HepG2 (cell line): ENCODE measurements at places on chromosomes 4 and X. TPM values are rescaled to one million over a fixed set of nuclear protein-coding genes. Genes with fewer than 3 reads are reported as not detected.

Gene BMX
- not detected in 2 replicates for polyA plus RNA-seq

Gene DMD
- 15.4 and 17.6 TPM in 2 replicates for polyA plus RNA-seq

Gene GRIA2
- polyA plus RNA-seq = not detected in 2 replicates

DNA sequence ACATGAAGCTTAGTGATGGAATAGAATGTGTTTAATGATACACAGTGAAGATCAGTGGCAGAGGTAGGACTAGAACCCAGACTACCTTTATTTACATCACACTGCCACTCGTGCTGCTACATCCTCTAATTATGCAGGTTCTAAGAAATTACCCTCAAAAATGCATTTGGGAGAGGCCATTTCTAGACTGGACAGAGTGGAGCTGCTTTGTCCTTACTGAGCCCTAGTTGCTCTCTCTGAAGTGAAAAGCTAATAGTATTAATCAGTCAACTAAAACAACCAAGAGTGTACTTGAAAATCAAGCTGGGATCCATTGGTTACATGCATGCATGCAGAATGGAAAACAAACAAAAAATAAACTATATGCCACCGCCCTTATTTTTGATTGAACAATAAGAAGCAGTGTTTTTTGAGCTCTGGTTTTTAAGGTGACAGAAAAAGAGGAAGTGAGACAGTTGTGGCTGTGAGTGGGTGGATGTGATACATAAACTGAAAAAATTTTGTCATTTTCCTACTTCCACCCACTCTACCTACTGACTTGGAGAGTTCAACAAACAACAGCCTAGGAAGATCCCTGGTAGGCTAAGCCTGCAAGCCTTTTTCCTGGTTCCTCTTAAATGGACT lies 6.8 kb upstream of the VSIG4 start:
- no peak for DNase-seq

GRCh38 chr4:15294202-15294601 lies 133.6 kb upstream of the C1QTNF7 start:
- DNase-seq = no peak

GRCh38 chr4:99945718-99946355 lies 581 bp downstream of the DNAJB14 start:
- peak; percentile 44 for DNase-seq

- peak; percentile 7 for DNase-seq
These were observed 47.8 kb downstream of the SLIT2 start for GRCh38 chr4:20299515-20299914.

Gene NR3C2
- polyA plus RNA-seq = 0.20 and 0.26 TPM in 2 replicates

DNA sequence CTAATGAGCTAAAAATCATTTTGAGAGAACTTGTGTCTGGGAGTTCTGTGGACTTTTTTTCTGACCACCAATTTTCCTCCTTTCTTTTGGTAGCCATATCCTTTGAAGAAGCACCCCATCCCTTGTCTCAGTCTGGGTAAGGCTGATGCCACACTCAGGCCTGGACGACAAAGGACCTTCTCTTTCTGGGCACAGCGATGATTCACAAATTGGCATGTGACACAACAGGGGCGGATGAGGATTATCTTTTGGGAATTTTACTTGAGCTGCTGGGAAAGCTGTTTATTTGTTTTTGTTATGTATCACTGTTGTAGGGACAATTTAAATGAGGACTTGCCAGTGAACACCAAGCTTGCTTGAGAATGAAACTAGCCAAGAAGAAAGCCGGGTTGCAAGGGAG lies 233.4 kb upstream of the HAND2 start:
- DNase-seq = no peak

GRCh38 chrX:153226344-153227185 lies 47.5 kb downstream of the MAGEA1 start:
- DNase-seq = no peak

DNA sequence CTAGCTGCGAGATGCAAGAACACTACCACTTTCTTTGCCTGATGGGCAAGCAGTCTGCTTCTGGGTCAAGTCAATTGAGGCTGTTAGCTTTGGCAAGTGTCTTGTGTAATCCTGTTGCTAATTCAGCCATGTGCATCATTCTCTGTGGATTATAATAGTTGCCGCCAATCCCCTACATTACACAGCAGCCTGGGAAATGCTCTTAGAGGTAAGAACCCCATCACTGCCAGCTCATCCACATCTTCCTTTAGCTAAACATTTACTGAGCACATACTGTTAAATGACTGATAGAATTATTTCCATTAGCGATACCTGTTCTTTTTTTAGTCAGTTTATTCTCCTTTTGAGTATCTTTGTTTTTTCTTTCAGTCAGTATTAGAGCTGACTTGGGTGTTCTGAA lies 116.2 kb downstream of the CBR4 start:
- no peak for DNase-seq

- no peak for DNase-seq
These were observed 14.2 kb downstream of the FSTL5 start for GRCh38 chr4:162149644-162150043.

- DNase-seq = no peak
These were observed 1234.6 kb downstream of the FAM133A start for GRCh38 chrX:94908648-94909047.

- DNase-seq = no peak
These were observed 136.1 kb downstream of the MSL3 start for GRCh38 chrX:11893933-11894710.

- DNase-seq = no peak
These were observed 3.1 kb upstream of the RFC1 start for GRCh38 chr4:39369301-39369700.

Gene TMEM150C
- polyA plus RNA-seq = 0.24 and 0.33 TPM in 2 replicates

Gene RXFP1
- not detected in 2 replicates for polyA plus RNA-seq

- peak; percentile 50 for DNase-seq
These were observed 26.3 kb upstream of the UCP1 start for GRCh38 chr4:140595065-140595464.

DNA sequence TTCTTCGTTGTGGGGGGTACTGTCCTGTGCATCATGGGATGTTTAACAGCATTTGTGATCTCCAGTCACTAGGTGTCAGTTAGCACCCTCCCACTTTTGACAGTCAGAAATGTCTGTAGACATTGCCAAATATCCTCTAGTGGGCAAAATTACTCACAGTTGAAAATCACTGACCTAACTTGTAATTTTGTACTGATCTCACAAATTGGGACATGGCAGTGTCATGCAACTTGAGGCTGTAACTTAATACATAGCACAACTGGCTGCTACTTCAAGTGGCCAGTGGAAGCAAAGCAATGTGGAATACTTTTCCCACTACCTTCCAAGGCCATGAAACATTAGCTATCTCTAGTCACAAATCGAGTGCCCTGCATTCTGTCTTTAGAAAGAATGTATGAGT lies 23.2 kb upstream of the TSPAN7 start:
- no peak for DNase-seq

GRCh38 chr4:122132891-122133290 lies 19.2 kb upstream of the BLTP1 start:
- DNase-seq = no peak

DNA sequence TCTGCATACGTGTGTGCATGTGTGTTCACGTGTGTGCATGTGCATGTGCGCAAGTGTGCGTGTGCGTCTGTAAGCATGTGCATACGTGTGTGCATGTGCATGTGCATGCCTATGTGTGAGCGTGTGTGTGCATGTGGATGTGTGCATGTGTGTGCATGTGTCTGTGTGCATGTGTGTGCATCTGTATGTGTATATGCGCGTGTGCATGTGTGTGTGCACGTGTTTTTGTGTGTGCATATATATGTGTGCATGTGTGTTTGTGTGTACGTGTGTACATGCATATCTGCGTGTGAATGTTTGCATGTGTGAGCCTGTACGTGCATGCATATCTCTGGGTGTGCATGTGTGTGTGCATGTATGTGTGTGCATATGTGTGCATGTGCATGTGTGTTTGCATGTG lies 35.7 kb upstream of the DRD5 start:
- DNase-seq = no peak
